ENCODE measurements at places on chromosomes 6 and 20. TPM values are rescaled to one million over a fixed set of nuclear protein-coding genes. Genes with fewer than 3 reads are reported as not detected.
A peak's percentile ranks its signal among the peaks of the same experiment; 100 is the strongest.

GRCh38 chr20:56453352-56453751 is 15.1 kb upstream of the RTF2 start:
- no peak for DNase-seq

DNA sequence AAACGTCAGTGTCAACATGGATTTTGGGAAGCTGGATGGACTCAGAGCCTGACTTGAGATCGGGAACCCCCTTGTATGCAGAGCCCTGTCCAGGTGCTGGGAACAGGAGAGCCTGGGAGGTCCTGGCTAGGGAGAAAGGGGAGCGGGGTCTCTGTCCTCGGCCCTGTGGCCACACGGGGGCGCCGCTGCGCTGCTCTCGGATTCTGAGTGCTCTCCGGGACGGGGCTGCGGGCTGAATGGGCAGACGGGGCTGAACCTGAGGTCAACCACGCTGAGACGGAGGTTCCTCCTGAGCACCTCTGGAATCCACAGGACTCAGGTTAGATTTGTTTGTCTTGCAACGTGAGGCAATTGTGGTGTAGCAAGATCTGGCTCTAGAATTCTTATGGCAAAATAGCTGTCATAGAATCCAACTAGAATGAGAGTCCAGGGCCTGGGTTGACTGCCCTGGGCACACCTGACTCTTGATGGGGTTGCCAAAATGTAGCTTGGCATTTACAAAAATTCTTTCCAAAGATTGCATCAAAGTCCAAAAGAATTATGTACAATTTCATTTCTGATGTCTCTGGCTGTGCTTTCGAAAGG is 20.6 kb upstream of the HLA-F start:
- DNase-seq = peak; percentile 95

DNA sequence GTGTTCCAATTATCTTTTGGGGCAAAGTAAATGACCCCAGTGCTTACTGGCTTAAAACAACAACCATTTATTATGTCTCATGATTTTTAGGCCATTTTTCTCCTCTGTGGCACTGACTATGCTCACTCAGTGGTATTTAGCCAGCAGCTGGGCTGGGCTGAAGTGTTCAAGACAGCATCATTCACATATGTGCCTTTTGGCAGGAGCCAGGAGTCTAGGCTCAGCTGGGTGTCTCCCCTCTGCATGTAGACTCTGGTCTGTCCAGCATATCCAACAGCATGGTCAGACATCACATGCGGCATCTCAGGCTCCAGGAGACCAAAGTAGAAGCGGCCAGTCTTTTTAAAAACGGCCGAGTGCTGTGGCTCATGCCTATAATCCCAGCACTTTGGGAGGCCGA is 120.3 kb upstream of the TOP1 start:
- DNase-seq = no peak

GRCh38 chr20:19991308-19991707 is 25.9 kb upstream of the NAA20 start:
- no peak for DNase-seq

GRCh38 chr6:96562886-96563285 is at the start of gene FHL5:
Gene FHL5, plus strand, starts transcription at chr6:96563128. Its CDS starts 40,486 bp downstream, at chr6:96603614.
- DNase-seq = no peak

GRCh38 chr6:162123797-162124196 is 603.8 kb downstream of the PRKN start:
- peak; percentile 77 for DNase-seq

DNA sequence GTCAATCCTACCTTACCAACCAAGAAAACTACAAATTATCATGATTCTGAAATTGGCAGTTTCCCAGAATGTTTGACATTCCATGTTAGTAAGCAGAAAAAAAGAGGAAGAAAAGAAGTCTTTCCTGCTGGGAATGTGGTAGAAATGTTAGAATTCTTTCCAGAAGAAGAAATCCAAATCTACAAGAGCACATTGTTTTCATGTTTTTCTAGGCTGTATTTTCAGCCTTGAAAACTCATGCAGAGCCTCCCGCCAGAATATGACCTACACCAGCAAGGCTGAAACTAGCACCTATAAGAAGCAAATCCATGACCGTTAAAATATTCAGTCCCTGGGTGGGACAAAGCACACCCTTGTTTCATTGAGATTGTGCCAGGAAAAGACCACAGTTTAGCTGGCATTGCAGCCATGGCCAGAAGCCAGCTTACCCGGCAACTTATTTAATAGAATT is 259.4 kb downstream of the GJA1 start:
- DNase-seq = no peak

GRCh38 chr20:25273046-25273445 is 25.2 kb downstream of the PYGB start:
- no peak for DNase-seq

DNA sequence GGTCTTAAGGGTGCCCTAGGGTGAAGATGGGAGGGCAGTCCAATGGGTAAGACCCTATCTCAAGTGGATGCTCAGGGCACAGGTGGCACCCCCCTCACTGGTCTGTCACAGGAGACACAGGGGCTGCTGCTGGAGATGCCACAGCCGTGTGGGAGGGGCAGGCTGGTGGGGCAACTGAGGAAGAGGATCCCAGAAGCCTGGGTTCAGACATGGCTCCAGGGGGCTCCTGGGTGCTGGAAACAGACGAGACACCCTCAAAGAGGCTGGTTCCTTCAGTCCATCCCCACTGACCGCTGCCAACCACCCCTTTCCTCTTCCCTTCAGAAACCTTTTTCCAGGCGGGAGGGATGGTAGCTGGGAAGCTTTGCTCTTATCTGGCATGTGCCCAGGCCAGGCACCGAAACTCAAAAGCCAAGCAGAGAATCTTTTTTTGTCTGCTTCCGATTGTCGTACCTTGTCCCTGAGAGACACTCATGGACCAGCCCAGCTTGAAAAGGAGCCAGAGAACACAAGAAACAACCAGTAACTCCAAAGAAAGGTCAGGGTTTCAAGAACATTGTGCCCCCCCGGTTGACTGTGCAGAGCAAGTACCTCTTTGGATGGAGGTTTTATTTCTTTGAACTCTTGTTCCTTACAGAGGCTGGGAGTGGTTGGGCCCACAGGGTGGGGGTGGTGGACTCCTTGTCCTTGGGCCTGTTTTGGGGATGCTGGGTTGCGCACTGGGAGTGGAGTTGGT is 28.5 kb upstream of the EMILIN3 start:
- DNase-seq = no peak

DNA sequence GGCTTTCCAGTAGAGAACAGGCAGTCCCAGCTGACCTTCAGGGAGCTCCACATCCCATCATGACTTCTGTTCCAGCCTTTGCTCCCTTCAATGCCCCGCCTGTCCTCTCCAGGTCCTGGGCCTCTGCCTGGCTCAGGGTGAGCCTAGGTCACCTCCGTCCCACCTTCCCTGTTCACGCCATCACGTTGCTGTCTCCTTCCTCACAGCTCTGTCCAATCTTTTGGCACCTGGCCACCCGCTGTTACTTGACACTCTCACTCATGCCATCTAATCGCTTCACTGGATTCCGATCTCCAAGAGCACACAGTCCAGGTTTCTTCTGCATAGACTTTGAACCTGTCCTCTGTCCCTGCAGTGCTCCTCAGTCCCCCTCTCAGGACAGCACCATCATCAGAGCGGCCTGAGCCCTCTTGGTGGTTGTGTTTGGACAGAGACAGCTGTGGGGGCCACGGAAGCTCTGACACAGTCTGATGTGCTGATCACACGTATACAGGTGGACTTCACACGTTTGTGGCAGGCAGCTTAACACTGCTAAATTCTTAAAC is 34.7 kb upstream of the TIAM2 start:
- DNase-seq = no peak

- no peak for DNase-seq
Measured at GRCh38 chr20:61845233-61845671, 220.4 kb downstream of the TAF4 start.

DNA sequence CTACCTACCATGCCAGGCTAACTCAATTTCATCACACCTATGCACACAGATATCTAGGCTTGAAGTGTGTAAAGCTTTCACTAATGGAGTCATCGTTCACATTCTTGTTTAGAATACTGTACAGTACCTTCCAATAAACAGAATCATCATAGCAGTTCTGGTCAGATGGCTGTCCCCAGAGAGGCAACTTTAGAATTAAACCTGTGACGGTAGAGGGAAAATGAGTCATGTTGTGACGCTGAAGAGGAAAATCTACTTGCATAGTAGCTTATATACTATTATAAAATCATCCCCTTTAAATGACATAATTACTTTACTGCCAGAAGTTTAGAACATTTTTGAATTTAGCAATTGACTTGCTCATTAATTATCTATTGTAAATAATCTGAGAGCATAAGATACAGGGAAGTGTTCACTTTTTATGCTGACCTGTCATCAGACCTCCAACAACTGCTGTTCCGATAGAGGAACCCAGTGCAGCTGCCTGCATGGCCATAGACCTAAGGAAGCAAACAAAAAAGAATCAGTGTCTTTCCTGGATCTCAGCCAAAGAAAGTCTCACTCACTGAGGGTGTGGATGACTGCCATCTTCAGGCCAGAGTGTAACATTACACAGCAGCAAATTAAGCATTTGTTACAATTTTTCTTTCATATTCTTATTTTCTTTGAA is 29.8 kb downstream of the RHAG start:
- peak; percentile 78 for DNase-seq

DNA sequence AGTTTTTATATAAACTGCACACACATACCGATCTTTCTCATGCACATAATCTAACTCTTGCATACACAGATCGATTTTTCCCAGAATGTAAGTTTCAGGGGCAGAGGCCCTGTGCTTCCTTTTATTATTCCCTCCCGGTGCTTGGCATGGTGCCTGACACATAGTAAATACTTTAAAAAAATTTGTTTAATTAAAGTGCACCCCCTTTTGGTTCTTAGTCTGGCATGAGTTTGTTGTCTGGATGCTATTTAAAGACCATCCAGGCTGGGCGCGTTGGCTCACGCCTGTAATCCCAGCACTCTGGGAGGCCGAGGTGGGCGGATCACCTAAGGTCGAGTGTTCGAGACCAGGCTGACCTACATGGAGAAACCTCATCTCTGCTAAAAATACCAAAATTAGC is 5.4 kb upstream of the DEK start:
- no peak for DNase-seq

- no peak for DNase-seq
Measured at GRCh38 chr6:1820714-1821113, 211.0 kb downstream of the FOXC1 start.

GRCh38 chr20:50163570-50164317 is 10.2 kb upstream of the PEDS1 start:
- no peak for DNase-seq

GRCh38 chr20:48844996-48845395 is 17.2 kb upstream of the PREX1 start:
- no peak for DNase-seq

GRCh38 chr20:61478611-61479305 is 226.7 kb downstream of the CDH4 start:
- no peak for DNase-seq

- DNase-seq = peak; percentile 63
Measured at GRCh38 chr6:14966096-14966905, 279.6 kb upstream of the JARID2 start.

DNA sequence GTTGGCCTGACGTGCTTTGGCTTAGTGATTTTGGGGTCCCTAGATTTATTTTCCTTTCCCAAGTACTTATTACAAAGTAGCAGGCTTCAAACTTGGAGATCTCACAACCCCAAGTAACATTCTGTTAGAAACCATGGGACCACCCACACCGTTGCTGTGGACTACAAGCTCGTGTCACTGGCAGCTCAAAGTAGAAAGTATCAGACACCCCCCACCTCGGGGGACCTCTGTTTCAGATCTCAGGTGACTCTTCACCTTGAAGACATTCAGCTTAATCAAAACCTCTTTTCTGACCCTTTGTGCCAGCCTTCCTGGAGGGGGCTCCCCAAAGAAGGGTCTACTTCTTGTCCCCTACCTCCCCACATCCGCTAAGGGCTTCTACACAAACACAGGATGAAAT is 15.7 kb upstream of the MYT1 start:
- no peak for DNase-seq

DNA sequence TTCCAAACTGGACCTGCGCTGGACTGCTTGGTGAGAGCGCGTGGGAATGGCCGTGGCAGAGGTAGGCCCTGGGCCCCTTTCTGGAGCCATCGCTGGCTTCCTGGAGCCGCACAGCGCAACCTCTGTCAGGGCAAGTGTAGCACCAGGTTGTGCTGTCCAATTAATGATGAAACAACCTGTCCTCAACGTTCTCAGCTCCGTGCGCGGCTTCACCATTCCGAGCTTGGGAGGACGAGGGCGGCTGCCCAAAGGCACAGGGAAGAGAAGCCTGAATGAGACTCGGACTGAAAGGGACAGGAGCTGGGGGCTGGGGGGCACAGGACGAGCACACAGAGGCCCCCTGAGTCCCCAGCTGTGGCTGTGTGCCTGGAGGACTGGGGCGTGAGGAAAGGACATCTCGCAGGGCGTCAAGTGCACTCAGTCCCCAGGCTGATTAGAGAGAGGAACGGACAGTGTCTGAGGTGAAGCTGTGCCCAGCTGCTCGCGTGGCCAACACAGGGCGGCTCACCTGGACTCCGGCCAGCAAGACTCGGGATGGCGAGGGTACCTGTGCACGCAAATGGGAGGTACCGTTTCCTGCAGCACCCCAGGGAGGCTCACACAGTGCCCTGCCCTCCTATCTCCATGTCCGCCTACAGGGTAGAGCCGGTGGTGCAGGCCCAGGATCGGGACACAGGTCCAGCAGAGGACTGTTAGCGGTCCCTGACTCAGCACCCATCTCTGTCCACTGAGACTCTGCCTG is 403.3 kb downstream of the TAF4 start:
- peak; percentile 51 for DNase-seq

DNA sequence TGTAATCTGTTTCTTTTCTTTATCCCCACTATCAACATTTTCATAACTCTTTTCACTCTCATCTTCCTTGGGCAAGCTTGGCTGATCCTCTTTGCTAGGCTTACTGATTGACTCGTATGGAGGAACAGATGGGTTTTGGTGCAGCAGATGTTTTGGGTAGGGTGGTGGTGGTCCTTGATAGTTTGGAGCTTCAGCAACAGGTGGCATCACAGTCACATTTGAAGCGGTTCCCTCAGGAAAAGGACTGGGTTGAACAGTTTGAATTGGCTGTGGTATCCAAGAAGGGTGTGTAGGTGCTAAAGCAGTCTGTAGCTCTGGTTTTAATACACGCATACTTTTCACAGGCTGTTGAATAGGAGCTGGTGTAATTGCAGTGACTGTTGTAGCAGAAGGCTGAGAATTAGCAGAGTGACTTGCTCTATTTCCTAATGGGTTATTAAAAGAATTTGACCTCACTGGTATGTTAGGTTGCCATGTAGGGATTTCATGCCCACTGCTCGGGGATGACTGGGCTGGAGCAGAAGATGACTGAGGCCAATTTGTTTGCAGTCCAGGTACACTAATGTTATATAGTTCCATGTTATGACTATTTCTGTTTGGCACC is 34.5 kb downstream of the LATS1 start:
- DNase-seq = no peak

- DNase-seq = no peak
Measured at GRCh38 chr6:138568997-138569396, 69.7 kb upstream of the NHSL1 start.

Gene GSTA2
- not detected for total RNA-seq

Gene SLC32A1
- total RNA-seq = 0.87 TPM

Gene HLA-E
- 44.2 TPM for total RNA-seq

Gene HLA-DQA1
- total RNA-seq = not detected

Gene SMAP1
- total RNA-seq = 31.1 TPM

Gene GPLD1
- 15.3 TPM for total RNA-seq

Gene PPP1R3G
- total RNA-seq = 0.24 TPM

Gene TRMT6
- 15.5 TPM for total RNA-seq

Gene NHSL1
- 24.5 TPM for total RNA-seq

Gene SEMG1
- 4.0 TPM for total RNA-seq

Gene DNMT3B
- 2,281 TPM for total RNA-seq

Gene SLC35D3
- total RNA-seq = 1.5 TPM

Gene HTR1E
- total RNA-seq = 0.19 TPM

Gene SLC22A3
- 3.2 TPM for total RNA-seq

Gene SLC17A3
- 0.27 TPM for total RNA-seq

Gene LY6G6F
- total RNA-seq = not detected

Gene C2
- total RNA-seq = 1.7 TPM

Gene FBXO9
- total RNA-seq = 19.3 TPM
